Urinary bladder (tissue), 4 donors: ENCODE measurements at places on chromosomes 7 and 10. TPM values are rescaled to one million over a fixed set of nuclear protein-coding genes. Genes with fewer than 3 reads are reported as not detected.

DNA sequence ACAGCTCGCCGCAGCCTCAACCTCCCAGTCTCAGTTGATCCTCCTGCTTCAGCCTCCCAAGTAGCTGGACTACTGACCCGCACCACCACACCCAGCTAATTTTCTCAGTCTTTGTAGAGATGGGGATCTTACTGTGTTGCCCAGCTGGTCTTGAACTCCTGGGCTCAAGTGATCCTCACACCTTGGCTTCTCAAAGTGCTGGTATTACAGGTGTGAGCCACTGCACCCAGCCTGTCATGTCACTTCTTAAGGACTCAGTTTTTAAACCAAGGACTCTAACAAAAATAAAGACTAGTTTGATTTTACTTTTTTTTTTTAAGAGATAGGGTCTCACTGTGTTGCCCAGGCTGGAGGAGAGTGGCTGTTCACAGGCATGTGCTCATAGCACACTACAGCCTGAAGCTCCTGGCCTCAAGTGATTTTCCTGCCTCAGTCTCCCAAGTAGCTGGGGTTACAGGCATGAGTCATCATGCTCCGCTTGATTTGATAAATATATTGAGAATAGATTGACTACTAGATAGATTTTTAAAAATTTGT, 16.5 kb upstream of the PPP3CB start:
- DNase-seq, result no peak

DNA sequence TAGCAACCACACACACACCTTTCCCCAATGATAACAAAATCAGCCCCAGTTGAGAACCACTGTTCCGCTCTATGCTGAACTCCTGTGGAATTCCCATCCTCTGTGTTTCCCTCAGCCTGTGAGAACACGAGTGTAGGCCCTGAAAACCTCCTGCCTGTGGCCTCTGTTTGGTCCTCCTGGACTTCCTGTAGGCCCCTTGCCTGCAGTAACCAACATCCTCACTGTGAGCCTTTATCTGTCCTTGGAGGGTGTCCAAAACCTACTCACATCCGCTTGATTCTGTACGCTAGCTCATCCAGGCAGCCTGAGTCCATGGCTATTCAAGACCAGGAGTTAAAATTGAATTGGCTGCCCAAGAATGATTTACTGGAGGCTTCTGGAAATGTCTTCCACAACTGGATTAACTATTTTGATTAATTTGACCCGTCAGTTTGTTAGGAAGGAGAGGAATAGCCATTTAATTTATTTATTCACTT, 149.8 kb downstream of the AKR1D1 start:
- no peak for DNase-seq

GRCh38 chr10:12642036-12642435, 292.7 kb downstream of the CAMK1D start:
- DNase-seq, result no peak

- DNase-seq, result no peak
Measured at GRCh38 chr7:104855861-104856260, 158.1 kb upstream of the KMT2E start.

DNA sequence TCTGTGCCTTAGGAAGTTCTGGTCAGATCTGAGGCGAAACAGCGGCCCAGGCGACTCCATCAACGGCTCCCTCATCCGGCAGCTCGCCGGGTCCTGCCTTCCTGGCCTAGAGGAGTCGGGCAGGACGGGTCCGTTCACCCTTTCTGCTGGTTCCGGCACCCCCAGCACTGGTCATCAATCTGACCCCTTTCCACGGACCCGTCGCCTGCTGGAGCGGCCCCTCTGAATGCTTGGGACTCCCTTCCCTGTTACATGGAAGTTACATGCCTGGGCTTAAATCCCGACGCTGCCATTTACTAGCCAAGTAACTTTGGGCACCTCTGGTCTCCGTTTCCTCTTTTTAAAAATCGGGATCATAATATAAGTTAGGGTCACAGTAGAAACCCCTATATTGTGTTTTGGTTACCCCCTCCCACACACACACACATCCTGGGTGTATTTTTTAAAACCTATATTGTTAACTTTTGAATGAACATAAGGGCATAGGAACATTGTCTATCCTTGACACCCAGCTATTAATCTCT, 607 bp upstream of the GGCT start:
- DNase-seq, result no peak

- DNase-seq, result no peak
Measured at GRCh38 chr10:614790-615582, 74.5 kb downstream of the DIP2C start.

DNA sequence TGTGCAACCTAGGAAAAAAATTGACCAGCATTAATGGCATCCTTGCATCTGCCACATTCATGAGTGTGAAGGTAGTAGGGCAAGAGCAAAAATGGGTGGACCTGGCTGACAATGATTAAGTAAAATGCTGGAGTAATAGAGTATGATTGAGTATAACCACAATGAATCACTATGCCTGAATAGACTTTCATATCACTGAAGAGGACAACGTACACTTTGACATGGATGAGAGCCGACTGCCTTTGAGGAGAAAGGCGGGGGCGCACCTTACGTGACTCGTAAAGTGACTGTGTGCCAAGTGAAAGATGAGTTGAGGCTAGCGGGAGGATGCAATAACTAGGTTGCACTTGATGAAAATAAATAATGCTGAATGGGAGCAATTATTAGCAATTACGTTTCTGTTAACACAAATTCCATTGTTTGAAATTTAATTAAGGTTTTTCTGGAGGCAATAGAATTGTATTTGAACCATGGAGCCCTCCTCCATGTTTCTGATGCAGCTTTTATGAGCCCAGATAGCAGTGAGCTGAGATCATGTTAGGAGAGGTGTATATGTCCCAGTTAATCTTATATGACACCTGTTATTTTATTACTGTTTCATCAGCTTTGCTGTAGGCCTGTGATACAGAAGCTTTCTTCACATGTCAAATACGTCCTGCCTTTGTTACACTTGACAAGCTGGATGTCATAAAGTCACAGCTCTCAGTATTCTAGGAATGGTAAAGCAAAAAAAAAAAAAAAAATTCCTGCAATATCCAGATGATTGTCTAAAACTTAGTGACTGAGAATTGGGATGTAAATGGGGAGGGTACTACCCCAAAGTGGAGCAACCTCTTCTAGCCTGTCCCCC, 596.5 kb downstream of the NXPH1 start:
- no peak for DNase-seq

- DNase-seq, result no peak
Measured at GRCh38 chr10:7007600-7008190, 403.1 kb downstream of the SFMBT2 start.

DNA sequence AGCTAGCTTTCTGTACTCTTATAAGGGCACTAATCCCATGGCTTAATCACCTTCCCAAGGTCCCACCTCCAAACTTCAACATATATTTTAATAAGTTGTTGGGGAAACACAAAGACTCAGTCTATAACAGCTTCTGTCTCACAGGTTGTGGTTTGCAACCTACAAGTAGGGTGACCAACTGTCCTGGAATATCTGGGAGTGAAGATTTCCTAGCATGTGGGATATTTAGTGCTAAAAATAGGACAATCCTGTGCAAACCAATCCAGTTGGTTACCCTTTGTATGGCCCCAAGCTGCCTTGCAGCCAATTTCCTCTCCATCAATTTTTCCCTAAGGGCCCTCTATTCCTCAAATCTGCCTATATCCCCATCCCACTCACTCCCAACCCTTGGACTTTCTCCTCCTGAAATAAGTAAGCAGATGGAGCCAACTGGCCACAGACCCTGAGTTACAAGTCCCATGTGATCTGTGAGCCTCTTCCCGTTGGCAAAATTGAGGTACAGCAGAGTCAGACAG, 82.3 kb downstream of the FAM13C start:
- DNase-seq, result no peak

- no peak for DNase-seq
Measured at GRCh38 chr7:70376561-70377031, 755.3 kb upstream of the GALNT17 start.

GRCh38 chr10:47351899-47352815, 4.0 kb downstream of the RBP3 start:
- DNase-seq, result no peak

GRCh38 chr10:124913167-124913566, 28.8 kb upstream of the ZRANB1 start:
- no peak for DNase-seq

GRCh38 chr10:57018452-57018851, 657.4 kb upstream of the ZWINT start:
- no peak for DNase-seq

GRCh38 chr10:97903128-97904017, 53.7 kb downstream of the GOLGA7B start:
- no peak for DNase-seq

DNA sequence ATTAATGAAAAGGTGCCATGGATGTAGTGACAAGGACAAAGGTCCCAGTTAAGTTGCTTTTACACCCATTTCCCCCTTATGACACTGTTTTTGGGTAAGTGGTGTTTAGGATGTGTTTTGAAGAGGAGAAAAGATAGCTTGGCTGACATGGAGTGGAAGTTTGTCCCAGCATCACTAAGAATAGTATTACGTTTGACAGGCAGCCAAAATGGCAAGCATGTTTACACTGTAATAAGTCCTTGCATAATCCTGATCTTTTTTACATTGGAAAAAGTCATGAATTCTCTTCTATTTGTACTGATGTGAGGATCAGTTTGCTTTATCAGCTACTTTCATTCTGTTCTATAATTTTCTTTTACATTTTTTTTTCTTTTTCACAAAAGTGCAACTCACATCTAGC, 137.8 kb downstream of the CHRM2 start:
- DNase-seq, result no peak

- DNase-seq, result no peak
Measured at GRCh38 chr7:2307690-2308107, 6.5 kb downstream of the SNX8 start.

GRCh38 chr7:36881233-36881874, 157.1 kb upstream of the AOAH start:
- no peak for DNase-seq

GRCh38 chr10:125105706-125106255, 54.6 kb downstream of the CTBP2 start:
- no peak for DNase-seq

GRCh38 chr7:34673066-34673465, 15.0 kb downstream of the NPSR1 start:
- DNase-seq, result no peak

GRCh38 chr7:37493123-37493522, 44.5 kb upstream of the ELMO1 start:
- DNase-seq, result no peak

- no peak for DNase-seq
Measured at GRCh38 chr10:37957841-37958240, 18.6 kb downstream of the ZNF25 start.

GRCh38 chr10:112375721-112376395, 1.9 kb downstream of the ACSL5 start:
- DNase-seq, result no peak

NPC1L1 gene
- not detected for total RNA-seq

ITPRIP gene
- 7.6 TPM for total RNA-seq

CCDC172 gene
- not detected for total RNA-seq

PCLO gene
- total RNA-seq, result 6.5 TPM

MRPS17 gene
- 15.1 TPM for total RNA-seq

ADRB1 gene
- total RNA-seq, result 1.7 TPM

CYP3A5 gene
- total RNA-seq, result 29.9 TPM

EN2 gene
- total RNA-seq, result not detected

SRRT gene
- total RNA-seq, result 31.2 TPM

CACUL1 gene
- total RNA-seq, result 60.3 TPM

GPR85 gene
- 15.3 TPM for total RNA-seq

ATOH7 gene
- total RNA-seq, result not detected

SNCG gene
- total RNA-seq, result 69.2 TPM
